T-helper 22 cell (primary cell): ENCODE measurements at places on chromosomes 2 and 18.

DNA sequence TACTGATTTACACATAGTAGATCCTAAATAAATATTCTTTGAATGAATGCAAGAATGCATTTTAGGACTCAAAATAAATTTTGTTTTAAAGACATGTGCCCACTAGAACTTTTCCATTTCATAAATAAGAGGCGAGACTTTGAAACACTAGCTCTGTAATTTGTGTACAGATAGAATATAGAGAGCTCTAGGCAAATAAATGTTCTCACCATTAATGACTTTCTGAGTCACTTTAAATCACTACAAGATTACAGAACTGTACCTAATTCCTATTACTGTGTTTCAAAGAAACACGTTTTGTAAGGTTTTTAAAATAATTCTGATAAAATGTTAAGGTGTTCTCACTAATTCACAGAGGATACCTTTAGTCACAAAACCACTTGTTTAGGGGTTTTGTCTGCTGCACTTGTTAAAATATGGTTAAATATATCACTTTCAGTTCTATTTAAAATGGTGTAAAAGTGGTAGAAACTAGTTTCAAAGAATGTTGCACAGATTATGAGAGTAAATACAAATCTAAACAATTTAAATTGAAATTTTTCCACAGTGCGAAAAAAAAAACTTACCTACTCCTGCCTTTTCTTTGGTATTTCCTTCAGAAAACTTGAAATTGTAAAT lies 158.7 kb upstream of the ZC3H15 start:
- DNase-seq = no peak

- no peak for DNase-seq
These were observed 2.0 kb upstream of the ZNF516 start for GRCh38 chr18:76497021-76497420.

DNA sequence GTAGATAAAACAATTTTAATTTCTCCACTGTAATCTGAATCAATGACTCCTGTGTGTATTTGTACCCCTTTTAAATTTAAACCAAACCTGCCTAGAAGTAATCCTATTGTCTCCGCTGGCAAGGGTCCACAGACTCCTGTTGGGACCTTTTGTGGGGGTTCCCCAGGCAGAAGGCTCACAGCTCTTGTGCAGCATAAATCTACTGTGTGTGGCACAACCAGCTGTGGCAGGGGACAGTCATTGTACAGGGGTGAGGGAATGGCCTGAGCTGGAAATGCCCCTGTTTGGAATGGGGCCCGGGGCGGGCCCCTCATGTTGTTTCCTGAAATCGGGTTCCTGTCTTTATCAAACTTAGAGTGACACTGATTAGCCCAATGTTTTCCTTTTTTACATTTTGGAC lies 318.2 kb upstream of the FAM98A start:
- no peak for DNase-seq

DNA sequence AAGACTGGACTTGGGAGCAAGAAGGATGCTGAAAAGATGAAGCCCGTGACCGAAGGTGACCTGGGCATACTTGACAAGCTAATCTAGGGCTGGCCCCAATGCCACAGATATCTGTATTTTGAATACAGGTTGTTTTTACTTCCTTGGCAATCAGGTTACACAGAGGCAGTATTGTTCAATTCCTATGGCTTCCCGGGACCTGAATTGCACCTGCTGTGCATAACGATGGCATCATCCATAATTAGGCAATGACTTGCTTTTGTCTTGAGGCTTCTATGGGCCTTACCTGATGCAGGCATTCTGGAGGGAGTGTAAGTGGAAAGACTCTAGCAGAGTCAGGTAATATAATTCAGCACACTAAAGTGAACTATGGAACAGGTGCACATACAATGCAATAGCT lies 60.6 kb upstream of the CUL3 start:
- no peak for DNase-seq

GRCh38 chr18:68406761-68407160 lies 308.1 kb downstream of the TMX3 start:
- no peak for DNase-seq
